ENCODE measurements at places on chromosomes 4 and X.

DNA sequence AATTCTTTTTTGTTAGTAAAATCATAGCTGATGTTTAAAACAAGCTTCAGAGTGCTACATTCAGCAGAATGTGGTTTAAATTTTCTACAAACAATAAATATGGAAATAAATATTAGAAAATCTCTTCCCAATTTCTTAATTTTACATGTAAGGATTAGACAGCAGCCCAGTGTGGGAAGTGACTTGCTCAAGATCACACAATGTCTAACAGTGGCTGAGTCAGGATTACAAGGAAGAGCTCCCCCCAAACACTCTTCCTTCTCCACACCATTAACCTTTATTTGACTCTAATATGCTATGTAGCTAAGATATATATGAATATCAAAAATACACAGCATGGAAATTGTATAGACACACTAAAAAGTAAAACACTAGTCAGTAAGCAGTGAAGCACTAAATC, 59.5 kb downstream of the SLC10A7 start:
- no peak for DNase-seq

- no peak for DNase-seq
Observed at GRCh38 chrX:69313617-69314290, 148.5 kb upstream of the PJA1 start.

DNA sequence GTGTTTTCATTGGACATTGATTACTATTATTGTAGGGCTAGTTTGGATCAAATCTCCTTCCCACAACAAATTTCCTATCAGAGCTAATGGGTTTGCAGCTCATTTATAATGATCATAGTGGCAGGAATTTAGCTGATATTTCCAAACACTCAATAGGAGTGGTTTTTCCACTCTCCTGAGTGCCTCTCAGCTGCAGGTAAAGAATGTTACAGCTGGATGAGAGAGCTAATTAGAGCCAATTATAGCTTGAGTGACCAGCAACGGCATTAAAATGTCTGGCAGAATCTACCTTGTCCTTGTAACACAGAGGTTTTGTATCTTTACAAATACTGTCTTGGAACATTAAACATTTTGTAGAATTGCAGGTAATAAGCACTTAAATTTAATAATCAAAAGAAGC, 602.8 kb upstream of the EPHA5 start:
- DNase-seq: no peak

DNA sequence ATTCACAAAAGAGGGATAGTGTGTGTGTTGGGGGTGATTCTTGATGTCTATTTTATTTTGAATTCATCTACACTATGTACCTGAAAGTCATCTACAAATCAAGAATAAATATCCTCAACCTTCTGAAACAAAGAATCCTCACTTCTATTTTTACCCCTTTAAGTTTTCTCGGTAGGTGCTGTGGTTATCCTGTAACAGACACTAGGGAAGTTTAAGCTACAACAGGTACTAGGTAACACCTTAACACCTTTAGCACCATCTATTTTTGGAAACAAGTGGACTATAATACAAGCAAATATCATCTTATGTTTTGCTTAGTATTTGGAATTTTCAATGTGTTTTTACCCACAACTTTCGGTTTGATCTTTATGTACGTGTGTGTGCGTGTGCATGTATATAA, 12.0 kb upstream of the BDH2 start:
- DNase-seq: no peak

GRCh38 chrX:70669120-70669519, 224.5 kb downstream of the DLG3 start:
- no peak for DNase-seq

DNA sequence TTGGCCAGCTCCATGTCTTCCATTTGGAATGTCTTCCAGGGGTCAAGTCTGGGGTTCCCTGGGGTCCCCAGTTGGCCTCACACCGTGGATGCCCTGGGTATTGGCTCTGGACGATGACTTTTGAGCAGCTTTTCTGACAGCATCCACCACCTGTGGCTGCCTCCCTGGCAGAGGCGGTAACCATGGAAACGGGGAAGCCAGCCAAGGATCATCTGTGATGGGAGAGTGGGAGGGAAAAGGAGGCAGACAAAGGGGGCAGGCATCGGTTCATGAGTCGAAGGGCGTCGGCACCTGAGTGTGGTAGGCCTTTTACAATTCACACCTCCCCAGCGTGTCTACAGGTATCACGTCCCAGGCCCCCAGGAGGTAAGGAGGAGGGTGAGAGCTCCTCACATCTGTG, 152.2 kb downstream of the ASMT start:
- no peak for DNase-seq

GRCh38 chr4:166257891-166258290, 384.9 kb downstream of the TLL1 start:
- no peak for DNase-seq

DNA sequence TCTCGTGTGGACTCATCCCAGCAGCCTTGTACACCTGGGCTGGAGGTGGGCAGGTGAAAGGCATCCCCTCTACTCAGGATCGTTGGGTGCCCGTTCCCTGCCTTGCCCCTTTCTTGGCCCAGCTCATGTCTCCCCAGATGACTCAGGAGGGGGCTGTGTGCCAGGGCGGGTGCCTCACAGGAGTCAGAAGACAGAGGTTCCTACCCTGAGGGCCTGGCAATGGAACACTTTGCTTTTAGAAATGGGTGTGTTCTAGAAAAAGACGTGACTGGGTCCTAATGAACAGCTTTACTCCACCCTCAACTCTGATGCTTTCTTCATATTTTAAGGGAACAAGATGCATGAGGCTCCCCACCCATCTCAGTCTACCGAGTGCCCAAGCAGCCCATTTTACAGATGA, 22.5 kb upstream of the TRIM2 start:
- no peak for DNase-seq
